T47D (cell line): ENCODE measurements at places on chromosomes 13 and 19.

DNA sequence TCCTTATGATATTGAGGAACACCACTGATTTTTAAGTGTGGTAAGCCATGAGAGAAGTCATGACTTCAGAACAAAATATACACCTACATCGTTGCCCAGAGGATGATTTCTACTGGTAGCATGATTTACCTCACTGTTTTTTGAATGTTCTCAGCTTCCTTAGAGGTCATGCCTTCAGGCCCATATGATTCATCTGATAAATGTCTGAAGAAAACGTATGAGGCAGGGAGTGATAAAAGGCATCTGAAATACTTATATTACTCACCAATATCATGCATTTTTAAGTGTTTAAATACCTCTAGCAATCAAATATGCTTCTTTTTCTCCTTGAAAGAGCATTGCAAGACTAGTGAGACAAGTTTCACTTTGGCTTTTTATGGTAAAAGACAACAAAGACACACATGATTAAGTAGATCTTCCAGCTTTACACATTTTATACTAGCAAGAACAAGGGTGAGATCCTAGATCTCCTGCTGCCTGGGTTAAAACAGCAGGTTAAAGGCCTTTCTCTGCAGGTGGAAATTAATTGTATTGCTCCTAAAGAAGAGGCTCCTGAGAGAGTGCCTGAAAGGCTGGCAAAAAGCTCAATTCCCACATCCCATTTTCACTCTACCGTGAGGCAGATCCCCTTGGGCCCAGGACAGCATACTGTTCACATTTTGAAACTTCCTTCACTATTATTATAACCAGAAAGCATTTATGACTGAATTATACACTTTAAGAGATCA, 432.4 kb downstream of the SLITRK1 start:
- no peak for DNase-seq

DNA sequence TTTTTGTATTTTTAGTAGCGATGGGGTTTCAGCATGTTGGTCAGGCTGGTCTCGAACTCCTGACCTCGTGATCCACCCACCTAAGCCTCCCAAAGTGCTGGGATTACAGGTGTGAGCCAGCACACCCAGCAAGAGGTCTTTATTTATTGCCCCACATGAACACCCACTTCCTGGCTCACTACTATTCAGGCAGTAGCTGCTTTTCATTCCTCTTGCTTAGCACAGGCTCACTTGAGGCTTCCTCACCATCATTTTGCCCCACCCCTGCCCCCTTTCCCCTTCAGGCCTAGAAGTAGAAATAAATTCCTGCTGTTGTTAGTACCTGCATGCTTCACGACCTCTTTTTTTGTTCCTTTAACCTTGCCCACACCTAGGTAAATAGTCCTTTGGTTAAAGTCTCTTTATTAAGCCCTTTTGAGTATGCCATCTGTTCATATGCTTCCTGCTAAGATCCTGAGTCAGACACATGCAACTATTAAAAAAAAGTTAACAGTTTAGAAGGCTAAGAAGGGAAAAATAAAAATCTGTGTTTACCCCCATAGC, 33.5 kb upstream of the ITM2B start:
- peak; percentile 3 for DNase-seq

GRCh38 chr19:14629557-14629956, 45.1 kb downstream of the ADGRE3 start:
- DNase-seq, result no peak

- no peak for DNase-seq
These were observed 600.0 kb downstream of the KCTD12 start for GRCh38 chr13:76286178-76286577.

DNA sequence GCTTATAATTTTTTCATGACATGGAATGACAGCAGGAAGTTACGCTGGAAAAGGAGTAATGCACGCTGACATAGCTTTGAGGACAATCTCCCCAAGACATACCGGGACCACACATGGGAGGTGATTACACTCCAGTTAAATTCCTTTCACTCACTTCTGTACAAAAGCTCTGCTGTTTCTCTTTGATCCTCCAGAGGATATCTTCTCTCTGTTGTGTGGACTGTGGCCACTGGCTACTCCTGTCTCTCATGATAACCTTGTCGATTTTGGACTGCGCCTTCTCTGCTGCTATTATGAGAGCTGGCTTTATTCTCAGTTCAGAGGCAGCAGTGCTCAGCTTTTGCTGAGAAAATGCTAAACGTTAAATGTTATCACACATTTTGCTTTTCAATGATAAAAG, 464.6 kb downstream of the FGF9 start:
- DNase-seq, result no peak

DNA sequence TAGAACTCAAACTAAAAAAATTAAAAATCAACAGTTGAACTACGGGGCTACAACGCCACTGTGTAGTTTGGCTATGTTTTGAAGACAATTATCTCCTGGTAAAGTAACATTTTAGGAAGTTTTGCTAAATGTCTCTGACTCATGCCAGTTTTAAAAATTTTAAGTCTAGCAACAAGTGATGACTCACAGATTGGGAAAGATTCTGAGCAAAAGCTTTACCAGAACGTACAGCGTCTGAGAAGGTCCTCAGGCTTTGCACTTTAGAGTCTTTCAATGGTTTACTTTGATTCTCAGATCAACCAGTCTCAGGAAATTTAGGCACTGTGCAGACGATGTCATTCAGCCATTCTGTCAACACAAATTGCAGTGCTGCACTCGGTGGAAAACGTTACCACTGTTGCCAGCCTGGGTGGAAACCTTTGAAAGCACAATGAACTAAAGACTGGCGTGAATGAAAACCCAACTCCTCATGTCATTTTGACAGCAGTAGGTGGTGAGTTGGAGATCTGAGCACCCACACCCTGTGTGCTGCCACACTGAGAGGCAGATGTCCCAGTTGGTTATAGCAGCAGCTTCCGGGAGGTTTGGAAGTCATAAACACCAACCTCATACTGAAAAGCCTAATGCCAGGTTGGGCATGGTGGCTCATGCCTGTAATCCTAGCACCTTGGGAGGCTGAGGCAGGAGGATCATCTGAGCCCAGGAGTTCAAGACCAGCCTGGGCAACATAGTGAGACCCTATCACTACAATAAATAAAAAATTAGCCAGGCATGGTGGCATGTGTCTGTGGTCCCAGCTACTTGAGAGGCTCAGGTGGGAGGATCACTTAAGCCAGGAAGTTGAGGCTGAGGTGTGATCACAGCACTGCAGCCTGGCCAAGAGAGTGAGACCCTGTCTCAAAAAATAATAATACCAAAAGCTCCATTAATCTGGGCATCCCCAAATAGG, 6.3 kb upstream of the WTIP start:
- no peak for DNase-seq
